Fibroblast of skin of left biceps (primary cell): ENCODE measurements at places on chromosomes 3 and 15.

- no peak for DNase-seq
Measured at GRCh38 chr3:43638594-43639447, 17.0 kb upstream of the ANO10 start.

DNA sequence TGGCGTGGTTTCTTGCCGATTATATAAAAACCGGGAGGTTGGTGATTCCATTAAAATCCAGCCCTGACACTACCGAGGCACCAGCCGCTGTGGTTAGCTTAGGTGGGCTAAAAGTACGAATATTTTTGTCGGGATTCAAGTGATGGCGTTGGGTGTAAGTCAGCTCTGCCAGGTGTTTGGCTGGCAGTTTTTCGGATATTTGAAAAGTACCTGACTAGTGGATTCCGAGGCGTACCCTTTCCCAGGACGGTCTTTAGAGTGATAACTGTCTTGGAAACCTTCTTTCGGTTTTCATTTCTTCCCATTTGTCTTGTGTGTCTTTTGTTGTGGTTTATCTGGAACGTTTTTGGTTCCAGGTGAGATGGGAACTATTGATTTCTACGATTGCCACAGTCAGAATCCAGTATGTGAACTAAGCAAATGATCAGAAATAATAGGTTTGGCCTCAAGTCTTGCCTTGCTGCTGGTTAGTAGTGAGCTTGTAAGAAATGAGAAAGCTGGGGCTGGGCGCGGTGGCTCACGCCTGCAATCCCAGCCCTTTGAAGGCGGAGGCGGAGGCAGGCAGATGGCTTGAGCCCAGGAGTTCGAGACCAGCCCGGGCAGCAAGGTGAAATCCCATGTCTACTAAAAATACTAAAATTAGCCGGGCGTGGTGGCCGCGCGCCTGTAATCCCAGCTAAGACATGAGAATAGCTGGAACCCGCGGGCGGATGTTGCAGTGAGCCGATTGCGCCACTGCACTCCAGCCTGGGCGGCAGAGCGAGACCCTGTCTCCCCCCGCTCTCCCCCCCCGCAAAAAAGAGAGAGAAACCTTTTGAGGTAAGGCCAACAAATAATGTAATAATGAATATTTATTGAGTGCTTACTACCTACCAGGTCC lies 1.4 kb downstream of the FYTTD1 start:
- no peak for DNase-seq

DNA sequence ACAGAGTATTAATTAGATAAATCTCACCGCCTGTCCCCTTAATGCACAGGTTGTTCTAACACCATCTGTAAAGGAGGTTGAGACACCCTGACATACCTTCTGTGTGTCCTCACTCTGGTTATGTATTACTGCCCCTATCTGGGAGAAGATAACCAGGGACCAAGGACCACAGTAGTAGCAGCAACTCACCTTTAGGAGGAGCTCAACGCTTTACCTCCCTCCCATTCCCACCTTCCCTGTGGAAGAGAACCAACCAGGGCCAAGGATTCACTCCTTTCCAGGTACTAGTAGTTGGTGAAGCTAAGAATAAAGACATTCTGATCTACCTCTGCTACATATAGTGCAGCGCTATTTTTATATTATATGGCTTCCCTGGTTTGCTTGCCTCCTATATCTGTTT lies 232.6 kb downstream of the MEX3B start:
- no peak for DNase-seq

- no peak for DNase-seq
Measured at GRCh38 chr3:25427155-25427554, 908 bp upstream of the RARB start.

DNA sequence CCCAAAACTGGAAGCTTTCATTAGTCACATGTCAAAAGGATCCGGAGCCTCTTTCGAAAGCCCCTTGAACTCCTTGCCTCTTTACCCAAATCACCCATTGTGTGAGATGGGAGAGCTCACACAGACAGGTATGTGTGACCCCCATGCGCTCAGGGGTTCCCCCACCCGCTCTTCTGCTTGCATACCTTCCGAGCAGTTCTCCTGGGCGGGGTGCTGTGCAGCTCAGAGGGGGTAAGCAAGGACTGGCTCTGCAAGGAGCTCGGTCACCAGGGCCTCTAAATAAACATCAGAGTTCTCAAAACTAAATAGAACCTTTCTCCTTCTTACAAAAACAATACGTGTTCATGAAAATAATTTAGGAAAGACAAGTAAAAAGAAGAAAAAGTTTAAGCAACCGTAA lies 55.7 kb downstream of the PXYLP1 start:
- no peak for DNase-seq

GRCh38 chr3:168040607-168041208 lies 55.0 kb downstream of the GOLIM4 start:
- DNase-seq = no peak

GRCh38 chr3:127501177-127501576 lies 89.4 kb downstream of the TPRA1 start:
- no peak for DNase-seq

- DNase-seq = no peak
Measured at GRCh38 chr3:148070041-148070440, 627.7 kb upstream of the AGTR1 start.

DNA sequence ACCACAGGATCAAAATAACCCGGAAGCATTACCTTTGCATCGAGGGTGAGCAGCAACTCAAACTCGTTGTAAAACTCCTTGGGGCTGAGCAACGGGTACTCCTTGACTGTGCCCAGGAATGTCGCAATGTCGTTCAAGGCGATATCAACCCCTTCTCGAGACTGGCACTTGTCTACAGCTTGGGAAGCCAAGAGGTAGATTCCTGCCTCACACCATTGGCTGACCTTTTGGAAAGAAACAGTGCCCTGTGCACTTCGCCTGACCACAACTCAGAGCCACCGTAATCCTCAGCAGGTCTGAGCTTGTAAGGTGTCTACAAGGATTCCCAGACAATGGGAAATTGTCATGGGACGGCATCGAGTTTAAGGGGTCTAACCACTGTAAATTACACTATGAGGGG lies 43.9 kb downstream of the B3GNT5 start:
- no peak for DNase-seq

DNA sequence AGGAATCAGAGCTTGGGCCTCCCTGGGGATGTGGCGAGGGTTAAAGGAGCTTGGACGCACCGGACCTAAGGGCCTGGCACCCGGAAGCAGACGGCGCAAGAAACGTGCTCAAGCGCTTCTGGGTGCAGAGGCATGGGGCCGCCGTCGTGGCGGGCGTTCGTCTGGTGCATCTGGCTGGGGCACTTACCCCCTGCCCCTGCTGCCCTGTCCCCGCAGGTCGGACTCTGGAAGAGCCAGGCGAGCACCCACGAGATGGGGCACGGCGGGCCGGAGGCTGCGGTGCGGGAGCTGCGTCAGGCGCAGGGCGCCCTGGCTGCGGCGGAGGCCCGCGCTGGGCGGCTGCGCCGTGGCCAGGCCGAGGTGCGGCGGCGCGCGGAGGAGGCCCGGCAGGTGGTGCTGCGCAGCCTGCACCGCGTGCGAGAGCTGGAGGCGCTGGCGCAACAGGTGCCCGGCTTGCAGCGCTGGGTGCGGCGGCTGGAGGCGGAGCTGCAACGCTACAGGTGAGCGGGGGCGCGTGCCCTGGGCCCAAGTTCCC lies 2.5 kb downstream of the EFCC1 start:
- DNase-seq = no peak

- no peak for DNase-seq
Measured at GRCh38 chr3:45712434-45713110, 23.4 kb downstream of the SACM1L start.

GRCh38 chr3:128547368-128547987 lies 54.5 kb upstream of the GATA2 start:
- DNase-seq = peak; percentile 19

- peak; percentile 39 for DNase-seq
Measured at GRCh38 chr3:144018776-144019175, 47.2 kb downstream of the DIPK2A start.

GRCh38 chr15:43253431-43254403 lies 13.0 kb downstream of the TGM5 start:
- no peak for DNase-seq

DNA sequence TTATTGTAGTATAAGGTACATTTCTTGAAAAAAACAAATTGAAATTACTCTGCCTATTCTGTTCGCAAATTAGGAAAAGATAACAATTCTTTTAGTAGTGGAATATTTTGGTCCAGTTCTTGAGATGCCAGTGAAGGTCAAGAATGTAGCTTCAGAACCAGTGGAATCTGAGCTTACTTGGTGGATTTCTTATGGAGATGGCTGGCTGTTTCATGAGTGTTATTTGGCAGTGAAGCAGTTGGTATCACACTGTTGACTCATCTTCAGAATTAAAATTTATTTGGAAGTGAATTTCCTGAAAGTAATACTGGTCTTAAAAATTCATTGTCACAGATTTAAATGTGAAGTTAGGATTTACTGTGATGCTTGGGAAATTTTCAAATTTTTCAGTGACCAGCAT lies 19.1 kb downstream of the RNF13 start:
- DNase-seq = no peak

DNA sequence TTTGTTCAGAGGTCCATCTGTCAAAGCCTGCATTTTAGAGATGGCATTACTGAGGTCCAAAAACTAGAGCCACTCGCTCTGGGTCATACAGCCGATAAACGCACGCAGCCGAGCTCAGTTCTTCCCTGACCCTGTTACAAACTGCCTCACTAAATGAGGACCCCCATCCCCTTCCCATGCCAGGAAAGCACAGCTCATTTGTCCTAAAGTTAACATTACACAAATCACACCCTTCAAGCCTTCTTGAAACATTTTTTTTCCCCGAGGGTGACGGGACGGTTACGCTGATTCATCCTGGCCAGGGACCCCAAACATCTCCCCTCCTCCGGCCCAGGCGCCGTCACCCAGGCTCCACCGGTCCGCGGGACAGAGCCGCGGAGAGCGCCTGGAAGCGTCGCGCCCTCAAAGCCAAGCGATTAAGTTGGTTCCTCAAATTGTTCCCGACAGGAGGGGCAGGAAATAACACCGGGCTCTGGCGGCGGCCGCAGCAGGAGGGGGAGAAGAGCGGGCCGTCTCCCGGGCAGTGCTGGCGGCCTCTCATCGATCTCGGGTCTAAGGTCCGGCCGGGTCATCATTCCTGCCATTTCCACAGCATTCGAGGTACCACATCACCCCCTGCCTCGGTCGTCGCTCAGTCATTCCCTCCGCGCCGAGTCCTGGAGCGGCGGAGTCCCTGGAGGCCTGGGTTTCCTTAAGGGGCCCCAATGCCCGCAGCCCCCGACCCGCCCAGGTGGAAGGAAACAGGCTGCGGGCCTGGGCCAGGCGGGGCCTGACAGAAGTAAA lies 619 bp upstream of the CMTM8 start:
- no peak for DNase-seq

GRCh38 chr3:14228681-14229470 lies 50.3 kb downstream of the LSM3 start:
- no peak for DNase-seq

- no peak for DNase-seq
Measured at GRCh38 chr3:39318301-39318700, 11.2 kb upstream of the CCR8 start.

GRCh38 chr3:71299160-71299559 lies 284.4 kb downstream of the FOXP1 start:
- no peak for DNase-seq

DNA sequence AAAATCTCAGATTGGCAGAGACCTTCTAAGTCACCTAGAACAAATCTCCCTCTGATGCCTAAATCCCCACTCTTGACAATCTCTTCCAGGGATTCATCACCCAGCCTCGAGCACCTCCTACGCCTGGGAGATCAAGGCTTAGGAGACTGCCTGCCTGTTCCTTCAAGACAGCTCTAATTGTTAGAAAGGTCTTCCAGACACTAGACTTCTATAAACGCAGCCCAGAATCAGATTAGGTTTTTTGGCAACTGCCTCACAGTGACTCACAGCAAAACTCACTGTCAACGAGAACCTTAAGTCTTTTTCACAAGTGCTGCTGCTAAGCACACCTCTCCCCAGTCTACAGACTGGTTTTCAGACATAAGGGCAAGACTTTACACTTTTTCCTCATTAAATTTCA lies 23.1 kb downstream of the SRGAP3 start:
- no peak for DNase-seq
